ENCODE measurements at places on chromosomes 1 and 21.

DNA sequence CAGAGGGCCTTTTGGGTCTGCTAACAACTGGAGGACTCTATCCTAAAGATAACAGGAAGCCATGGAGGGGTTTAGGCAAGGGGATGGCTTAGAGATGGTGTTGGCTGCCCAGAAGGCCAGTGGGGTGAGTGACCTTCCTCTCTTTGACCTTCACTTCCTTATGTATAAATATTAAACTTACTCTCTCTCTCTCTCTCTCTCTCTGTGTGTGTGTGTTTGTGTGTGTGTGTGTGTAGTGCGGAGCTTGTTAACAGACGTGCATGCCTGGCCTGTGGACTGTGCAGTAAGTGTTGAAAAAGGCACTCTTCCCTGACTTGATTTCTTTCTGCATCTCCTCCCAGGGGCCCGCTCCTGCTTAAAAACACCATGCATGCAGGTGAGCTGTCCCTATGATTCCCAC is 10.0 kb downstream of the MROH7 start:
- no peak for DNase-seq

- no peak for DNase-seq
Observed at GRCh38 chr1:169859001-169859400, 34.7 kb downstream of the SCYL3 start.

DNA sequence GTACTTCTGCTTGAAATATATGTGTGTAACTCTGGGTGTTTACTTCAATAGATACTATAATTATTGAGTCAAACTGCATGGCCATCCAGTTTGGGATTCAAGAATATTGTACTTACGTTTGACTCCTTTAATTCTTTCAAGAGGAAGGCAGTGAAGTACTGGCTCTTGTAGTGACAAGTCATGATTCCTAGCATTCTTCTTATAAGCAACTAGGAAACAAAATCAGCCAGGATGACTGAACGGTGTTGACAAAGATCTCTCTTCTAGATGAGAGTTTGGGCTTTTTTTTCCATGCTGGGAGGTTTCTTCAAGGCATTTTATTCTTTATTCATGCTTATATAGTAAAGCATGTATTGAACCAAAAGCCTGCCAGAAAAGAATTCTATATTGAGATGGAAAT is 58.3 kb downstream of the CLEC20A start:
- DNase-seq: no peak

GRCh38 chr1:206805357-206805756 is 33.1 kb upstream of the IL10 start:
- DNase-seq: no peak

GRCh38 chr1:1236176-1236763 is 4.2 kb downstream of the B3GALT6 start:
- DNase-seq: no peak

GRCh38 chr1:228944935-228945371 is 209.7 kb downstream of the RHOU start:
- no peak for DNase-seq

GRCh38 chr1:225897595-225898514 is 8.9 kb upstream of the LEFTY1 start:
- no peak for DNase-seq

- no peak for DNase-seq
Observed at GRCh38 chr1:18635070-18635577, 4.5 kb downstream of the PAX7 start.

GRCh38 chr21:44057960-44058651 is 46.0 kb downstream of the TRAPPC10 start:
- no peak for DNase-seq

DNA sequence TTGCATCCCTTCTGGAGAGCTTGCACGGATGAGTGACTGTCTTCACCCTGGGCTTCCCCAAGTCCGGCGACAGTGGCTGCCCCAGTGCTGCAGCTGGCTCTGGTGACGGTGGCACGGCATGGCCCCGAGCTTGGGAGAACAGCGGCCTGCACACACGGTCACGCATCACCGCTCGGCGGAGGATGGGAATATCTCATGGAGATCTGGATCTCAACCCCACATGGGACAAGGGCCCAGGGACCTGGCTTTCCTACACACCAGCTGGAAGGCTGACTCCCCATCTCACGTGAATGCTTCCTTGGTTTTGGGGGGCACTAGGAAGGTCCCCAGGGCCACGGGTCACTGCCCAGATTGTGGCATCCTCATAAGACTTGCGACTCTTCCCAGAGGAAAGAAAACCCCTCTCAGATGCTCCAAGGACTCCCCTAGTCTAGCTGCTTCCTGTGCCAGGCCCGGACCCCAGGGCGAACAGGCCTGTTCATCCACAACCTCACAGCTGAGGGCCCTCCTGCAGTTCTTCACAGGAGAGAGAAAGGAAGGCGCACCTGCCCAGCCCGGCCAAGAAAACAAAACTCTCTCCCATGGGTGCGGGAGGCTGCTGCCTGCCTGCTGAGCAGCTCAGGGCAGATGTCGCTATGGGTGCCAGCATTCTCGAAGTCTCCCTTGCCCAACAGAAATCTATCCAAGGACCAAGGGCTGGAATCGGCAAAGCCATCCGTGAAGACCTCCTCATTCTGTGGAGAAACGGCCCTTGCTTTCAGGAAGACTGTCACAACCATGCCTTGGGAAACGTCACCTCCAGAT is 9.9 kb downstream of the CFAP410 start:
- DNase-seq: no peak

- no peak for DNase-seq
Observed at GRCh38 chr1:178060789-178061556, 32.9 kb upstream of the RASAL2 start.

GRCh38 chr1:34163792-34164731 is 968 bp downstream of the CSMD2 start:
- DNase-seq: no peak

GRCh38 chr1:194215448-194215847 is 1029.0 kb upstream of the B3GALT2 start:
- DNase-seq: no peak

- DNase-seq: no peak
Observed at GRCh38 chr1:81008293-81008692, 792.4 kb upstream of the ADGRL2 start.

GRCh38 chr1:119083980-119084379 is 56.5 kb downstream of the WARS2 start:
- no peak for DNase-seq

- DNase-seq: no peak
Observed at GRCh38 chr21:26708223-26708800, 135.2 kb upstream of the CYYR1 start.

DNA sequence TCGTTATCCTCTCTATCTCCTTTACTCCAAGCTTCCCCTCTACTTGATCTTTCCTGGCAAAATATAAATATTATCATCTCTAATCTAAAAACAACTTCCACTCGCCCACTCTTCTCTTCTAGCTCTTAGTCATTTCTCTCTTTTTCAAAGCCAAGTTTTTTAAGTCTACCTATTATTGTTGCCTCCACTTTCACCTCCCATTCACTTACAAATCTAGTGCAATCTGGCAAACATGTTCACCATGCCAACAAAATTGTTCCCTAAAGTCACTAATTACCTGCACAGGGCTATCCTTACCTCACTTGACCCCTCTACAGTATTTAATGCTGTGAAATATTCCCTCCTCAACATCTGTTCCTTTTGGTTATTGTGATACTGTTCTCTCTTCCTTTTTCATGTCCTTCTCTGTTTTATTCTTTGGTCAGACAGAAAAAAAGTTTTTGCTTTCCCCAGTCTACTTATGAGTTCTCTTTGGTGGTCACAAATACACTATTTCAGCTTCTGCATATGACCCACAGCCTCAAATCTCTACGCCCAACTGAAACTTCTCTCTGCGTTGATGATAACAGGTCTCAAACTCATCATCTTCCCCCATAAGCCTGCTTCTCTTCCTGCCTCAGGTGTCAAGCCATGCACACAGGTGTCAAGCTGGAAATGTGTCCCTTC is 31.9 kb upstream of the RAP1A start:
- DNase-seq: no peak

GRCh38 chr1:63628607-63629006 is 35.4 kb downstream of the PGM1 start:
- DNase-seq: no peak

GRCh38 chr1:44890007-44890406 is 47.0 kb upstream of the PTCH2 start:
- no peak for DNase-seq

DNA sequence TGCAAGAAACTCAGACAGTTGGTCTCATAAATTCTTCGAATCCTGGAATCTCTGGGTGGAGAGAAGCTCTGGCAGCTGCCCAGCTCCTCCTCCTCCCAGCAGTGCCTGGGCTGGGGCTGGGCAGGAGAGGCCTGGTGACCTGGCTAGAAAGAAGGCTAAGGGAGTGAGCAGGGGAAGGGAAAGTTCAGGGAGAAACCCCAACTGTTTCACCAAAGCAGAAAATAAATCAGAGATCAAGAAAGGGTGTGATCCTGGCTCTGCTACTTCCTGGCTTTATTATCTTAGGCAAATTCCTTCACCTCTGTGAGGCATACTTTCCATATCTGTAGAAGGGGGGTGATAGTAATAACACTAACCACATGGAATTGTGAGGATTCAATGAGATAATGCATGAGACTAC is 8.8 kb upstream of the COL16A1 start:
- peak; percentile 76 for DNase-seq

GRCh38 chr1:71438626-71439025 is 357.8 kb upstream of the ZRANB2 start:
- DNase-seq: no peak

DNA sequence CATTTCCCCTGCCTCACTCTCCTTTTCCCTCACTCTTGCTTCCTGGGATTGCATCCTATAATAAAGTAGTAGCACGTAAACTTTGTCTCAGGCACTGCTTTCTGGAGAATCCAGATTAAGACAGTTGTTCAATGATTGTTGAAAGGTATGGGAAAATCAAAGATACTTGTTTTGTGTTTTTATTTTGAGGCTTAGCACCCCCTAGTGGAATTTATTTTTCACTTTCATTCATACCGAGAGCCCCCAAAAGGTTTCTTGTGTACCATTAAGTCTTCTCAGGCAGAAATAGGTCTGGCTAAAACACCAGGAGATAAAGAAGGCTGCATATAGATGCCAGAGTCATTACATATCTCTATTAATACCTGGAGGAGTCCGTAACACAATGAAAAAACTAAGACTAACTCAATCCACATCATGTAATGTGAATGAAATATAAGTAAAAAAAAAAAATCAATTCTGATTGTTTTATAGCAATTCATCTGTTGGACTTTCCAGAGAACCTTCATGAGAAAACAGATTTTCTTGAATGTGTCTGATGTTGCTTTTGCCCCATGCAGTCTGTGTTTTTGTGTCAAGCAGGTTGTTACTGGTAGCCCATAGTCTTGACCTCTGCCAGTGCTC is 103.5 kb downstream of the RPE65 start:
- DNase-seq: no peak

GRCh38 chr21:36545776-36546511 is 66.0 kb upstream of the CLDN14 start:
- no peak for DNase-seq

GRCh38 chr1:81228926-81229325 is 571.8 kb upstream of the ADGRL2 start:
- no peak for DNase-seq

- no peak for DNase-seq
Observed at GRCh38 chr1:33354707-33355316, 33.9 kb upstream of the A3GALT2 start.

DNA sequence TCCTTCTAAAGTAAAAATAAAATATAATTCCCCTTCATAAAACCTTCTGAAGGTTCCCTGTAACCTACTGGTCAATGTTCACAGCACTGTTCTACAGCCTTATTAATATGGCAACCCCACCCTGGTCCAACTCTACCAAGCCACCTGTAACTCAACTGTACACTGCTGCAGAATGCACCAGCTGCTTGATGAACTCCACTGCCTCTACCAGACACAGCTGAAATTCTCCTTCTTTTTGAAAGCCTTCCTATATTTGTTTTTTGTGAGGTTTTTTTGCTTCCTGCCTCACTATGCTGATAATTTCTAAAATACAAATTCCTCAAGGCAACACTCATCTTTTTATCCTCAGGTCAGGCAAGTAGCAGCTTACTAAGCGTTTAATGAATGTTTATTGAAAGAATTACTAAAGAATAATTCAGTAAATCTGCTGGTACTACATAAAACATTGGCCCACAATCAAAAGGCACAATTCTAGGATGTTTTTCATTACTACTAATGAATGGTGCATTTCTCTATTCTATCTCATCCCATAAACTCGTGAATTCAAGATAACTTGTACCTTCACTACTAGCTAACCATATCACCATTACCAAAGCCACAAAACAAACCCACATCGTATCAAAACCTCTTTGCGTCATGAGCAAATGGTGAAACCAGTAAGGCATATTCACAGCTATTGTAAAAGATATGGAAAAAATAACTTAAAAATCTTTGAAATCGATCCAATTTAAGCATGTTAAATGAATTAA is 2.4 kb downstream of the SSX2IP start:
- no peak for DNase-seq
